ENCODE measurements at places on chromosomes 11 and 22.

DNA sequence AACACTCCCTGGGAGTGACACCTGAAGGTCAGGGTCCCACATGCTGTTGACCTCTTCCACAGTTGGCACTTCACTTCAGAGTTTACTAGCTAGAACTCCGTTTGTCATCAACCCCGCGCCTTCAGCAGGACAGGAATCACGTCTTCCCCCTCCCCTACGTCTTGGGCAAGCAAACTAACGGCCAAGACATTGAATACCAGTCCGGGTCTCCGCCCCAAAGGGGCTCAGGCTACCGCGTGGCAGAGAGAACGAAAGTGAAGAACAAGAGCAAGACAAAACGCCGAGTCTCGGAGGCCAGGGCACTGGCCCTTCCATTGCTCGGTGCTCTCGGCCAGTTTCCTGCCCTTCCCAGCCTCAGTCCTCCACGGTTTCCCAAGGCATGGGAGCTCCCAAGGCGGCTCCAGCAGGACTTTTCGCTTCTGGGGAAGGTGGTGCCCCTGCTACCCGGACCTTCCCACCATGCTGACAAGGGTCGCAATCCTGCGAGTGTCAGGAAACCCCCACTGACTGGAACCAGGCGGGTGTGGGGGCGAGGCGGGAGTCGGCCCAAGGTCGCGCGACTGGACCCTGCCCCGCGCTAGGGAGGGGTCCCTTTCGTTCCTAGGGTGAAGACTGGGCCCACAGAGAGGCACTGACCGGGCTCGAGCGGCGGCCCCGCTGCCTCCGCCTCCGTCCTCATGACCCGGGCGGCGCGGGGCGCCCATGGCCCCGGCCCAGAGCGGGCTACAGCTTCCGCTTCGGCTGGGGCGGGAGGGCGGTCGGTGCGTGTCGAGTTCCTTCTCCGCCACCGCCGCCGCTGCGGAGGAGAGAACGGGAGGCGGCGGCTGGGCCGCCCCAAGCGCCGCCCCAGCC, at the start of gene GUCD1:
GUCD1 (minus strand) TSS at position 826 of the 852 bp plus-strand sequence; CDS start at position 679, 147 bp downstream.
- DNase-seq, result no peak

DNA sequence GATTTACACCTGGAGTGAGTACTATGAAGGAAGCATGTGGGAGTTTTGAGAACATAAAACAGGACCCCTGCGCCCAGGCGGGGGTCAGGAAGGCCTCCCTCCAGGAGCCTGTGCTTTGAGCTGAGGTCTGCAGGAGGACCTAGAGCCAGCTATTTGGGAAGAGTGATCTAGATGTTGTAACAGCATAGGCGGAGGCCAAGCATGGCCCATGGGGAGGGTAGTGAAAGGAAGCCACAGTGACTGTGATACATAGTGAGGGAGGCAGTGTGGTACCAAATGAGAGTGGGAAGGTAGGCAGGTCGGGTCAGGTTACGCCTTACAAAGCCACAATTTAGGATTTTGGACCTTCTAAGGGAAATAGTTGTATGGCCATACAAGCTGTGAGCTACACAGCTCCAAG, 147.5 kb downstream of the PARVA start:
- no peak for DNase-seq

DNA sequence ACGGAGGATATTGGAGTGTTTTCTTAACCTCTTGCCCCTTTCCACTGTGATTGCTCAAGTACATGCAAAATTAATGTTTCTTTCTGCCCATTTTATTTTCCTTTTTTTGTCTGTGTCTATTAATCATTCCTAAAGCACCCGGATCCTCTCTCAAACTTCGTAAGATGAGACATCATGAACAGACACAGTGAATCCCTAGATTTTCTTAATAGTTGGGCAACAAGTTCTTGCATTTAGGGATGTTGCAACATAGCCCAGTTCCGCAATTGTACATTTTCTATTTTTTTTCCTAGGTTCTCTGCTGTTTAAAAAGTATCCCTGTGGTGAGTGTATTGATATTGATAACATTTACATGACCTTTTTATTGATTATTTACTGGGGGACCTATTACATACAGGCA, 2.9 kb downstream of the FAM111A start:
- no peak for DNase-seq

- DNase-seq, result no peak
Observed at GRCh38 chr11:45028911-45029682, 78.4 kb upstream of the TP53I11 start.

DNA sequence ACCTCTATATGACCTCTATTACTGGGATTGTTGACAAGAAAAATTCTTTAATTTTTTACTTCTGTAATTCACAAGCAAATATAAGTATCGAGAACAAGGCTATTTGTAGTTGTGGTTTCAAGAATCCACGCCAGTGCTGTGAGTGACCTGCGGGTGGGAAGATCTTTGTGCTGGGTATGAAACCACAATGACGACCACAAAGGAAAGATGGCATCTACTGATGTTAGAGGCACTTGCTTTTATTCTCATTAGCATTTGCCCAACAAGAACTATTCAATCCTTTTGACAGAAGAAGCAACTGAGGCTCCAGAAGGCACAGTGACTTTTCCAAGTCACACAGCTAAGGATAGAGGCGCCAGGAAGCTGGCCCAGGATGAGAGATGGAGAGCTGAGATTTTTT, 1054.9 kb downstream of the TBC1D22A start:
- DNase-seq, result no peak

DNA sequence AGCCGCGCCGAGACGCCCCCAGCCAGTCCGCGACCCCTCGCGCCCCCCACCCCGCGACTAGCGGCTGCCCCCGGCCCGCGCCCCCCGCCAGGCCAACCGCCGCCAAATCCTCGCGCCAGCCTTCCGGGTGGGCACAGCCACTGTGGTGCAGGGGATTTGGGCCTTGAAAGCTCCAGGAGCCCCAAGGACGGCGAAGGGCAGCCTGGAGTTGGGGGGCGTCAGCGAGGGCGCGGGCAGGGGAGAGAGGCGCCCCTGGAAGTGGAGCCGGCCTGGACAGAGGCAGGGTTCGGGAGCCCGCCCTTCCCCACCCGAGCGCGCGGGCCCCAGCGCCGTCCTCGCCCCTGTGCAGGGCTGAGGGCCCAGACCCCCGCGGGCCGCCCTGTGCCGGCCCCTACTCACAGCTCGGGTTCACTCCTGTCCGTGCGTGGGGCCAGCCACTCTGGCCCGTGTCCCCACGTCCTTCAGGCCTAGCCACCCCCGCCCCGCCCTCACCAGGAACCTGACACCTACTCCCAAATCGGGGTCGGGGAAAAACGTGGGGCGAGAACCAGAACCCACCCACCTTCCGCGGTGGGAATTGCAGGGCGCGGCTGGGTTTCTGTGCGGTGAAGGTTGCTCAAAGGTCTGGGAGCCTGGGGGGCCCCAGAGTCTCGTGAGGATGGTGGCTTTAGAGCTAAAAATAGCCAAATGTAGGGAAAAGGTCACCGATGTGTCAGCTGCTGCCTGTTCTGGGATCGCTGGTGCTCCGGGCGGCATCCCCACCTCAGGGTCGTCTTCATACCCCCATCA, at the start of gene CPT1B:
CPT1B (minus strand) TSS at position 441 of the 789 bp plus-strand sequence. CDS start 512 bp downstream, outside the sequence.
- no peak for DNase-seq

DNA sequence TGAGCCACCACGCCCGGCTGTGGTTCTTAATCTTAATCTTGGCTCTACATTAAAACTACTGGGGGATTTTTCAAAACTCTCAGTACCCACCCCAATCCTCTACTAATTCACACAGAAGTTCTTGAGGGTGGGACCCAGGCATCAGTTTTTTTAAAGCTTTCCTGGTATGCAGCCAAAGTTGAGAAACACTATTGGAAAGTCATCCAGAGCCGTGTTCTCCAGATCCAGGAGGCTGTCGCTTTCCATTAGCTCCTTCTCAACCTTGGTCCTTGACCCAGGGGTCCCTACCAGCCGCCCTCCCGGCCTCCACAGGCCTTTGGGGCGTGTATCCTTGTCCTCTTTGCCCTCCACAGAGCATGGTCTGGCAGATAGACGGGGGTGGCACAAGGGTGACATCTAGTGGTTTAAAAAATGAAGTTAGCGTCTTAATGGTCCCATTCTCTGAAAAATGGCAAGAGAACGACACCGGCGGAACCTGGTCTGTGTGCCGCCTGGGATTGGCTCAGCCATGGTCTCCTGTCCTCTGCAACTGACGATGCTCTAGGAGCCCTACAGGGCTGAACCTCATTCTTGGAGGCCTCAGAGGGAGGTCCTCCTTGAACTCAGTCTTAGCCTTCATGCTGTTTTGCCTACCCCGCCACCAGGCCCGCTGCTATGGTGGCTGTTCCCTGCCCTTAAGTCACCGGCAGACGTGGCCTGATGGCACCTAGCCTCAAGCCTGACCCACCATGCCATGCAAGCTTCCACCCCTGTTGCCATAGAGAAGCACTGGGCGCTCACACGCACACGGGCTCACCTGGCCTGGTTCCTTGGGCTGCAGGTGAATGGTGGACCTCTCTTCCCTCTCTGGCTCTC, 152.0 kb upstream of the SYN3 start:
- no peak for DNase-seq

GRCh38 chr22:27808451-27809225, 7.1 kb upstream of the MN1 start:
- no peak for DNase-seq

DNA sequence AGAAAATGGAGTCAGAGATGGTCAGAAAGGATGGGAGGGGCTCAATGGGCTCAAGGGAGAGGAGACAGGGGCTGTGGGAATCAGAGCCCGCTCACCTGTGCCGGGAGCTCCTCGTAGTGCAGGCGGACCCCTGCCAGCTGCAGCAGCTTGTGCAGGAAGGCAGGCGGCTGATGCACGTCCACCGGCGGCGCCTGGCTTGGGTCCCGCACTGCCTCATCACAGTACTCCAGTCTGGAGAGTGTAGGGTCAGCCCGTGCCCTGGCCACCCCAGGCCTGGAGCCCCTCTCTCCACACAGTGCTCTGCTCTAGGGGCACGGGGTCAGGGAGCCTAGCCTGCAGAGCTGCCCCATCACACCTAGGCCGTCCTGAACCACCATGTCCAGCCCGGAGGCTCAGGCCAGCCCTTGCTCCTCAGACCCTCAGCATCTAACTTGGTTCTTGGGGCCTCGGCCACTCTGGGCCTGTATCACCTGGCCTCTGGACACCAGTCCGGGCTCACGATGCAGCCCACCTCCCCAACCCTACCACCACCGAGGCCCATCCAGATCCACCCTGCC, 3.8 kb downstream of the ATG2A start:
- no peak for DNase-seq

DNA sequence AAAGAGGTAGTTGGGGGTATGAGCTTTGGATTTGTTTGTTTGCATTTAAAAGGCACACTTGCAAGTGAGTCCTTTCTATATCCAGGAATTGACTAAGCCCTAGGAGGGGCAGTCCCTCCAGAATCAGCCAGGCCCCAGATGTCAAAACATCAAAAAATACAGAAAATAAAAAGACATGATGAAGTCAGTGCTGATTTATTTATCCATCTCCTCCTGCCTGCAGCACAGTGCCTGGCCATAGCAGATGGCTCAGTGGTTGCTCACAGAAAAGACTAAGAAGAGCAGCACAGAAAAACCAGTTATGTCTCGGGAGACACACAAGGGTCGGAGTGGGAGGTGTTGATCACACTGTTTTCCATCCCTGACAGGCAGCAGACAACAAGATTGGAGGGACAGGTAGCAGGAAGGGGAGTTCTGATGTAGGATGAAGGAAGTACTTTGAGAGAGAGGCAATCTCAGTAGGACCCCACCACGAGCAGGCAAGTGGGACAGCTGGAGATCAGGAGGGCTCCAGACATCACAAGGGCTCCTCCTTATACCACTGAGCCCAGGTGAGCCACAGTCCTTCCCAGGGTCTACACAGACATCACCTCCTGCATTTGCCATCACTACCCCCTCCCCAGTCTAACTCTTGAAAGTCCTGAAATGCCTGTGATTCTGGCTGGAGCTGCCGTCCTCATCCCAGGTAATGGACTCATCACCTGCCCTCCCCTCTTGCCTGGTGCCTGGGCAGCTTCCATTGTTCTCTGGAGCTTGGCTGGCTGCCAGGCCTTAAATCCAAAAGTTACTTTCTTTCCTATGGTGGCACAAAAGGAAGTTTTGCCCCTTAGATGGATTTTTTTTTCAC, 32.3 kb downstream of the TMPRSS5 start:
- DNase-seq, result no peak

- DNase-seq, result no peak
Observed at GRCh38 chr11:2120359-2121100, 18.7 kb downstream of the IGF2 start.

- DNase-seq, result no peak
Observed at GRCh38 chr11:116353589-116353988, 419.2 kb downstream of the BUD13 start.

- no peak for DNase-seq
Observed at GRCh38 chr11:18706330-18707243, 8.0 kb downstream of the TMEM86A start.

Measured in stimulated activated CD8-positive, alpha-beta memory T cell treated with anti-CD3 and anti-CD28 coated beads, Interleukin-15, amount 100 ng/mL, for 24 hours (primary cell).